Amniotic epithelial cell (primary cell): ENCODE measurements at places on chromosomes 2 and 18.

DNA sequence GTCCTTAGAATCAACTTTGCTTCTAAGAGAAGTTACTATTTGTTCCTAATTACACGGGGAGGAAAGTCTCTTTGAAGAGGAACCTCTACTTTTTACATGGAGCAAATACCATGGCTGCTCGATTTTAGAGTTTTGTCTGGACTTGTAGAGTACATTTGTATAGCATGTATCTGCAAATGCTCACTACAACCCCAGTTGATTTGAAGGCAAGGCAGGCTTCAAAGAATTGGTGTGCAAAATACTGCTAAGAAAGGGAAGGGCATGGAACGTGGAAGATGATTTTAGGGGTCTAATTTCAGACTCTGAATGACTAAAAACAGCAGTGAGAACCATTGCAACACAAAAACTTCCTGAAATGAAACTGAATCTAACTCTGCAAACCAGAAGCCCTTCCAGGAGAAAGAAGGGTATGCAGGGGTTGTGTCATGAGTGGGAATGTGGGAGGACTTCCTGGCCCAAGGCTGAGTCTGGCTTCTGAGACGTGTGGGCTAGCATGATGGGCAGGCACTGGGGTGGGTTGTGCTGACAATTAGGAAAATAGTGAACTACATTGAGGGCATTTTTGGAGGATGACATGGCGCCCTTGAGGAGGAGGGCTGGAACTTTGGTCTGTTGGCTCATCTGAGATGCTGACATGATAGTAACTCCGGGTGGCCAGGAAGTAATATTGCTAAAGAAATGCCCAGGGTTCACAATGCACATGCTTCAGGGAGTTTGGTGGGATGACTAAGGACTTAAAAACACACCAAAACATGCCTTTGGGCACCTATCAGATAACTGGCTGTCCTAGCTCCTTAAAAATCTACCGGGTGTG lies 18.9 kb upstream of the IL1R2 start:
- DNase-seq, result peak; percentile 97

GRCh38 chr2:147554521-147555107 lies 290.2 kb upstream of the ACVR2A start:
- DNase-seq, result no peak

- no peak for DNase-seq
Observed at GRCh38 chr2:84925336-84925723, 19.9 kb downstream of the TMSB10 start.

DNA sequence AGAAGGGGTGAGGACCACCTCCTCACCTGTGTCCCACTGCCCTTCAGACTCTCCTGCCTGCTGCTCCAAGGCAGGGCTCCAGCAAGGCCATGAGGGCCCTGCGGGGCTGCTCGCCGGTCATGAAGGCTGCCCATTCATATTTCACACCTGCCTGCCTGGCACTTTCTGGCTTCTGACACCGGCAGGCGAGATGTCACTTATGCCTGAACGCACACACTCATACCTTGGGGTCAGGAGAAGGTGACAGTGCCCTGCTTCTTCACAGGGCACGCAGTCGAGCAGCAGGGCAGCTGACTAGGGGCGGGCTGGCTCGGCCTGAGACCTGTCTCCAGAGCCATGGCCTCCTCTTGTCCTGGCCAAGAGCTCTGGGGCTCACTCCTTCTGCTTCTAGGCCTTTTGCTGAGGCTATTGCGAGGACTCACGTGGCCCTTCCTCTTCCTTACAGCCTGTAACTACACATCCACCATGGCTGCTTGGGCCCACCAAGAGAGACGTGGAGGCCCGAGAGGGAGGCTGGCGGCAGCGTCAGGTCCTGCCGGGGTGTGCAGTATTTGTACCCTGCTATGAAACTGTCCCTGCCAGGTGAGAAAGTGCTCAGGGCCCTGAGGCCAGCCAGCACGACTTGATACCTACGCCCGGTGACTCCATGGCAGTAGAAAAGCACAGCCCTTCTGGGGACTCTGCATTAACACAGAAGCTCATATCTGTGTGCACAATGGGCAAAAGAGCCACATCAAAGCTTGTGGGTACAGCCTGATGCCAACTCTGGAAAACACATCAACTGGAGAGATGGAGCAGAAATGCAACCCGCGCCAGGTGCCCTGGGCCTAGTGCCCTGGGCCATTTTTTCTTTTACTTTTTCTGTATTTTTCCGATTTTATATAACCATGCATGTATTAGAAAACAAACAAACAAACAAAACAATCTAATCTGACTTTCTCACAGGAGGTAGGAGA lies 30.6 kb downstream of the HS6ST1 start:
- DNase-seq, result no peak

DNA sequence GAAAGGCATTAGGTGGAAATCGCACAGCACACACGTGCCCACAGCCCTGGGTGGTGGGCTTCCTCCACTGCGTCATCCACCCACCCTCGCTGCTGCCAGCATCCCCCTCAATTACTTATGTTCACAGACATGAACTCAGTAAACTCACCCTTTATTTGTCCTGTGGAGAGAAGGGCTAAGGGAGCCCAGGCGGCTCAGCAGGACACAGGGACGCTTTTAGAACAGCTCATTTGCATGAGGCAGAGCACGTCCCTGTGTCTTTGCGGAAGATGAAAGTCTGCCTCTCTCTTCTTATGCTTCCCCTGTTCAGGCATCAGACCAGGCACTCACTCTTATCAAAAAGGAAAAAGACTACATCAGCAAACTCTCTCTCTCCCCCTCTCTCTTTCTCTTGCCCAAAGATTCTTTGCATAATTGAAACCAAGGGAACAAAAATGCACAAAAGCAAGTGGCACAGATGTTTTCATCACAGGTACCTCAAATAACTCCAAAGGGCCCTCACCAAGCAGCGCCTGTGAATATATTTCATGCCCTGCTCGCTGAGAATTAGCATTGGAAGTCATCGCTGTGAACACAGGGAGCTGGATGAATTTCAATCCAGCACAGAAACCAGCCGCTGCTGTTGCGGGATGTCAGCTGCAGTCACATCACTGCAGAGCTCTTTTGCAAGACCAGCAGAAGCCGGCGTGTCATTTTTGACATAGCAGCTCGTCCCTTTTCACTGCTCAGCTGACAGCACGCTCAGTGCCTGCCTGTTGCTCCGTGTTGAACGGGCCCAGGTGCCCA lies 376.3 kb upstream of the MYT1L start:
- no peak for DNase-seq

DNA sequence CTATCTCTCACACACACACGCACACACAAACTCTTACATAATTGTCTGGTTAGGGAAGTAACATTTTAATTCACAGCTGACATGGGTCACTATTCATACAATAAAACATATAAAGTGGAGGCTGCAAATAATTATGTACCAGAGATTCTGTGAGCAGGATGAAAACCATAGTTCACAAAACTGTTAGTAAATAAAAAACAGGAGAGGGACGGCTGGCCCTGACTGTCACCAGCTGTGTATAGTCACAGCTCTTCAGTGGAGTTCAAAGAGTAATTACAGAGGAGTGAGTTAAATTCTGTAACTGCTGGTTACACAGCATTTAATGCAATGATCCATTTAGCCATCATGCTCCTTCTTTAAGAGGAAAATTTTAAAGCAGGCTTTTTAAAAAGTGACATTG lies 76.9 kb downstream of the NRXN1 start:
- DNase-seq, result no peak

GRCh38 chr18:43396266-43396665 lies 119.0 kb upstream of the SYT4 start:
- no peak for DNase-seq

DNA sequence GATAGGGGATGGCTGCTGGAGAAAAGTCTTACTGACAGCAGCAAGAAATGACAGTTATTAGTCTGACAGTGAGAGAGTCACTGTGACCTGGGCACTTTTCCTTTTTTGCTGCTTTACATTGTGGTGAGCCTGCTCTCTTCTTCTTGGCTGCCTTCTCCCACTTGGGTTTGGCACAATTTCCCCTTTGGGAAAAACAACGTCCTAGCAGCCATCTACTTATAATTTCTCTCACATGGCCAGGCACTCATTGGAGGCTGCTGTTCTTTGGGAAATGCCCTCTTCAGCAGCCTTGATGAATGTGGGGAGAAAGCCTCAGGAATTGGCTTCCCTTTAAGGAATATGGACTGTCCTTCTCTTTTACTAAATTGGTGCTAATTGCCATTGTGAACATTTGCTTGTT lies 60.4 kb upstream of the SLC1A4 start:
- DNase-seq, result no peak
